CD4-positive, CD25-positive, alpha-beta regulatory T cell (primary cell): ENCODE measurements at places on chromosomes 6 and 20. TPM values are rescaled to one million over a fixed set of nuclear protein-coding genes. Genes with fewer than 3 reads are reported as not detected.

Gene FHL5
- not detected for total RNA-seq

DNA sequence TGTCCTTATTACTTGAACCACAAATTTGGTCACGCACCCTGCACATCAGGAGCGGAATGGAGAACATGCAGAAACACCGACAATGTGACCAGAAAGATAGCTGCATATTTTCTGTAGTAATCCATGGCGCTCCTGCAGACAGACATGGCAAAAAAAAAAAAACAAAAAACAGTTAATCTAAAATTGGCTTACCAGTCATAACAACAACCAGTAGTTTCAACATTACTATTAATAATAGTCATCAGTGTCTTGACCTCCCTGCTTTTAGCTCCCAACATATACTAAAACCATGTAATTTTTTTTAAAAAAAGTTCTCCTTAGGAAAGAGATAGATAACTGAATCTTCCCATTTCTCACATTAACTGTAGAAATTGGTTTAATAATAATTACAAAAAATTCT, 6.8 kb downstream of the CGA start:
- no peak for DNase-seq
- peaks cover 5% of the 10 kb centered on the region for H3K27me3 ChIP-seq
- H3K4me3 ChIP-seq = no peak overlapping the region
- H3K36me3 ChIP-seq = no peaks in the 10 kb centered on the region
- H3K4me1 ChIP-seq = no peaks in the 10 kb centered on the region

DNA sequence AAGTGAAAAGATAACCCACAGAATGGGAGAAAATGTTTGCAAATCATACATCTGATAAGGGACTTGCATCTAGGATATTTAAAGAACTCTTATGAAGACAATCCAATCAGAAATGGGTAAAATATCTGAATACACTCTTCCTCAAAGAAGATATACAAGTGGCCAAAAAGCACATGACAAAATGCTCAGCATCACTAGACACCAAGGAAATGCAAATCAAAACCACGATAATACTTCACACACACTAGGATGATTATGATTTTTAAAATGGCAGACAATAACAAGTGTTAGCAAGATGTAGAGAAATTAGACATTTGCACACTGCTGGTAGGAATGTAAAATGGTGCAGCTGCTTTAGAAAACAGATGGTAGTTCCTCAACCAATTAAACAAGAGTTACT, 34.8 kb upstream of the SIRT5 start:
- H3K4me1 ChIP-seq = no peaks in the 10 kb centered on the region
- peaks cover 2% of the 10 kb centered on the region for H3K27me3 ChIP-seq
- no peak overlapping the region for H3K4me3 ChIP-seq
- H3K36me3 ChIP-seq = no peaks in the 10 kb centered on the region
- no peak overlapping the region for H3K27ac ChIP-seq

GRCh38 chr20:1035466-1035865, 33.4 kb upstream of the RSPO4 start:
- H3K27me3 ChIP-seq = no peaks in the 10 kb centered on the region
- no peak overlapping the region for H3K4me3 ChIP-seq
- H3K4me1 ChIP-seq = no peaks in the 10 kb centered on the region
- no peak for DNase-seq

DNA sequence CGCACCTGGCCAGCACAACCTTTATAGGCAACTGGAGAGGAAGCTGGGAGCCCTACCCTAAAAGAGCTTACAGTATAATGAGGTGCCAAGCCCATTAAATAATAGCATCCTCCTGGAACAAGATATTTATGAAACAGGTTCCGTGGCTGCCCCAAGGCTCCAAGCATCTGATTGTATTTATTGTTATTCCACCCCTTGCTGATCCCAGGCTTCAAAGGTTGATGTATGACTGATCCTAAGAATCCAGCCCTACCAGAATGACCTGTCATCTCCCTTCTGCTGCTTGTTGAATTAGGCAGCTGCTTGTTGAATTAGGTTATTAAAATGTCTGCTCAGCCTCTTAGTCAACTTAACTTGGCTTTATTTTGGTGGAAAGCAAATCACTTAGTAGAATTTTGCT, 35.2 kb upstream of the SASH1 start:
- no peak overlapping the region for H3K4me3 ChIP-seq
- no peak overlapping the region for H3K27ac ChIP-seq
